Parietal lobe (tissue), 2 donors: ENCODE measurements at places on chromosomes 12 and 14. TPM values are rescaled to one million over a fixed set of nuclear protein-coding genes. Genes with fewer than 3 reads are reported as not detected.

Gene KCNMB4
- 55.1 TPM for total RNA-seq

Gene FLVCR2
- total RNA-seq: 4.4 TPM

Gene RPL10L
- not detected for total RNA-seq

Gene DTX1
- total RNA-seq: 37.2 TPM

Gene BIN2
- total RNA-seq: 0.63 TPM

Gene GZMH
- not detected for total RNA-seq

Gene PLCZ1
- not detected for total RNA-seq

Gene REM2
- 1.9 TPM for total RNA-seq

Gene OR5AU1
- not detected for total RNA-seq

Gene LUM
- total RNA-seq: 4.4 TPM

Gene SIX1
- total RNA-seq: 0.31 TPM

Gene SLCO1A2
- 7.5 TPM for total RNA-seq

Gene SMIM41
- total RNA-seq: not detected

Gene KLHL33
- under 0.01 TPM for total RNA-seq
